ENCODE measurements at places on chromosomes 7 and 10.

DNA sequence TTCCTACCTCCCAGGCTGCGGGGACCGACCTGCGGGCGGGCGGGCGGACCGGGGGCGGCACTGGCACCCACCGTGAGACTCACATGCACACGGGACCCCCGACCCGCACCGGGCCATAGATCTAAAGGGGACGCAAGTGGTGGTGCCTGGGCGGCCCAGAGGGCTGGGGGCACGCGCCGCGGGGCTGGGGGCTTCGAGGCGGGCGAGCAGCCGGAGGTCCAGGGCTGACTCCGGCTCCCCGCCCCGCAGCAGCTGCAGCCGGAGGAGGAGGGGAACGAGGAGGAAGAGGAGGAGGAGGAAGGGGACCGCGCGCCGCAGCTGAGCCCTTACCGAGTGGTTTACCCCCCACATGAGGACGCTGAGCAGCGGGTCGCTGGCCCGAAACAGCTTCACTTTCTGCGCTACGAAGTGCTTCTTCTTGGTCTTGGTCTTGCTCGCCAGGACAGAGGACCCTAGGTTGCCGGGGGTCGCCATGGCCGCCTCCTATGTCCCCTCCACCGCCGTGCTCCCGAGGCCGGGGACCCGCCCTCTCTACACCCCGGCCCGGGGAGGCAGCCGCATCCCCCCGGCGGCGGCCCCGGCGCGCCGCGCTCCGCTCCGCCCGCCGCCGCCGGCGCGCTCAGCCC is 412 bp downstream of the PIP4K2A start:
- DNase-seq: no peak

- no peak for DNase-seq
Measured at GRCh38 chr7:1720326-1720725, 50.2 kb downstream of the ELFN1 start.

- no peak for DNase-seq
Measured at GRCh38 chr10:72356987-72357386, 2.3 kb upstream of the DNAJB12 start.

- DNase-seq: no peak
Measured at GRCh38 chr7:84251277-84251781, 56.7 kb upstream of the SEMA3A start.

- DNase-seq: no peak
Measured at GRCh38 chr7:289209-289755, 688 bp upstream of the FOXL3 start.

DNA sequence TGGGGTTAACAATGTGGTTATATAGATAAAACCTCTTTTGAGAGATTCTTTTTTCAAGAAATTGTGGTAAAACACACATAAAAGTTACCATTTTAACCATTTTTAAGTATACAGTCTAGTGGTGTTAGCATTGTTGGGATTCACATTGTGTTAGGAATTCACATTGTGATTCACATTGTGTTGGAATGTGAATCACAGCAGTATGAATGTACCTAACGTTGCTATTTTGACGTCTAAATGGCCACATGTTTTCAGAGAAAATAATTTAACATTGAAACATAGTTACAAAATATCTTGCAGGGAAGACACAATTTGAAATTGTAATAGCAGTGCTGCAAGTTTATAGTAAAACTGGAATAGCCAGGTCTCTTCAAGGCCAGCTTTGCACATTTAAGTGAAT is 129.0 kb downstream of the BICC1 start:
- DNase-seq: no peak

DNA sequence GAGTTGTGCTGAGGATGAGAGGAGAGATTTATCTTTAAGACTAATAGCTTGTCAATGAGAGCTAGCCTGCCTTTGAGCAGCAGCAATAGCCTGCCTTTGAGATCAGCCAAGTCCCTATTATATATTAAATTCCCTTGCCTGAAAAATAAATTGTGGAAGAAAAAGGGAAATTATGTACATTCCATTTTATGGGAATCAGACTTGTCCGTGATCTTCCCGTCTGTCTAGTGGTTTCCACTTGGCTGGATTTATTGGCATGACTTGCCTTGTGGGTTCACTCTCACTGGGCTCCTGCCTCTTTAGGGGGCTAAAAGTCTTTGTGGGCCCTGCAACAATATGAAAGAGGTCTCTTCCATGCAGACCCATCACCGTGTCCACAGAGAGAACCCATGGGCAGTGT is 171.7 kb upstream of the FRMD4A start:
- no peak for DNase-seq

DNA sequence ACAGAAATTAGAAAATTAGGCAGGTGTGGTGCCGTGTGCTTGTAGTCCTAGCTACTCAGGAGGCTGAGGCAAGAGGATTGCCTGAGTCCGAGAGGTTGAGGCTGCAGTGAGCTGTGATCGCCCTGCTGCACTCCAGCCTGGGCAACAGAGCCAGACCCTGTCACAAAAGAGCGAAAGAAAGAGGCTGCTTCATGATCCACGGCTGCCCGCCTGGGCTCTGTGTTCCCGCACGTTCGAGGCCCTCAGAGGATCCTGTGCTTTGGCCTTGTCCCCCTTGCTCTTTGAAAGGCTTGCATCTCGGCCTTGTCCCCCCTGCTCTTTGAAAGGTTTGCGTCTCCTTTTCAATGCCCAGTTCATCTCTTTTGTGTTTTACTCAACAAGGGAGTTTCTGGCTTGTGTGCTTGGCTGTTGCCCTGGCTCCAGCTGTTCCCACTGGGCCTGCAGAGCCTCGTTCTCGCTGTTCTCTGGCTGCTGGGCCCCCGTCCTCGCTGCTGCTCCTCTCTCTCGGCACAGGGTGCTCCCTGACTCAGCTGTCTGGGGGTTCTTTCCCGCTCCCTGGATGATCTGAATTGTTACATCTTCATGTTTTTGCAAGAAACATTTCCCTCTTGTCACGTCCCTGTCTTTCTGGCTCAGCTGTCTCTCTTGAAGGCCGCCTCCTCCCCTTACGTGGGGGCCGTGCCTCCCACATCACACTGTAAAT is 45.1 kb upstream of the INPP5A start:
- no peak for DNase-seq

DNA sequence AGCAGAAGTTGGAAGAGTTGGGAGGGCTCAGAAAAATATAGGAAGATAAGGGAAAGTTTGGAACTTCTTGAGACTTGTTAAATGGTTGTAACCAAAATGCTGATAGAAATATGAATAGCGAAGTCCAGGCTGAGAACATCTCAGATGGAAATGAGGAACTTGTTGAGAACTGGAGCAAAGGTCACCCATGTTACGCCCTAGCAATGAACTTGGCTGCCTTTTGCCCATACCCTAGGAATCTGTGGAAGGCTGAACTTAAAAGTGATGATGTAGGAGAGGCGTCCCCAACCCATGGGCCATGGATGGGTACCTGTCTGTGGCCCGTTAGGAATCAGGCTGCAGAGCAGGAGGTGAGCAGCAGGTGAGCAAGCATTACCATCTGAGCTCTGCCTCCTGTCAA is 347.8 kb downstream of the ARL4A start:
- DNase-seq: no peak

DNA sequence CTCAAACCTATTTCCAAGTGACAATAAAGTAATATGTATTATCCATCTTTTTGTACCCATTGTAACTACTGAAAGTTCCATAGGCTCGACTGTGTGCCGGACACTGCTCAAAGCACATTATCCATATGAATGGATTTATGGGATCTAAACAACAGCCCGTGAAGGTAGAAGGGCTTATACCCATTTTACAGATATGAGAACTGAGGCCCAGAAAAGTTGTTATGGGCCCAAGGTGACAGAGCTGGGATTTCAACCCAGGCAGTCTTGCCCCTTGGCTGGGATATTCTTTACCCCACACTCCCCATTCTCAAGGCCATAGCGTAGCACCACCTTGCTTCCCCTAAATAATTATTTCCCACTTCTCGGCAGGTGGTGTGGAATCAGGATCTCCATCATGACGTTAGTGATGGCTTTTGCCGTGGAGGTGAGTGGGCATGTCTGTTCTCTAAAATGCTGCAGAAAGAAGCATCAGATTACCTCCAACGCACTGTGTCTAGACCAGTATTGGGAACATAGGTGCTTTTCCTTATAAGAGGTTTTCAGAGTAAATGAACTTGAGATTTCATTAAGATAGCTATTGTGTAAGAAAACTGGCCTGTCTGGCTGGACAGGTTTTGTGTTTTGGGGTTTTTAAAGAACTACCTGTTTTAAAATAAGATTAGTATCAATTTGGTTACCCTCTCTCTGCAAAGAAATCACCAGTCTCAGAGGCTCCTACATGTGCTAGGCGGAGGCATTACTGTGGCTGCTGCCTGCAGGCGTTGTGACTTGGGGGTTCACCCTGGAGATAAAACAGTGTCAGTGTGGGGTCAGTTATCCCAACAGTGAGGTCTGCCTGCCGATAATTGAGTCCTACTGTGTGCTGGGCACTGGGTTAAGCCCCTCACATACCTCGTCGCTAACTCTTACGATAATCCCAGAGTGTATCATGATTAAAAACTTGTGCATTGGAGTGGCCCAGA is 85.1 kb upstream of the SDK1 start:
- no peak for DNase-seq

DNA sequence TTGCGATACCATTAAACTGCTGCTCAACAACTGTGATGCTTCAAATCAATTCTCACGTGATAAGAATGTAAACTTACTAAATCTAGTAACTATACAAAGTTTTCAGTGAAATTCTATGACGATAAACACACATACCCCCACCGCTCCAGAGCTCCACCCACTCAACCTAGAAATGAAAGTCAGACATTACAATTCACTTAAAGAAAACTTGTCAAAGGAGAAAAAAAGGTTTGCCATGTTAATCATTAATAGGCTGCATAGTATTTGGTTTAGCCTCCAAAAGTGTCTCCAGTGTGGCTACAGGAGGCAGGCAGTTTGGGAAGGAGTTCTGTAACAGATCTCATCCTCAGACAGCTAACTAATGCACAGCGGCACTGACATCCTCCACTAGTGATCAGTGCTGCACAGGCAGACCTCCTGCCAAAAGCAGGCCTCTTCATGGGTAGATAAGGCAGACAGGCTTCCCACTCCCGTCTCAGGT is 3.1 kb downstream of the HERPUD2 start:
- DNase-seq: no peak

DNA sequence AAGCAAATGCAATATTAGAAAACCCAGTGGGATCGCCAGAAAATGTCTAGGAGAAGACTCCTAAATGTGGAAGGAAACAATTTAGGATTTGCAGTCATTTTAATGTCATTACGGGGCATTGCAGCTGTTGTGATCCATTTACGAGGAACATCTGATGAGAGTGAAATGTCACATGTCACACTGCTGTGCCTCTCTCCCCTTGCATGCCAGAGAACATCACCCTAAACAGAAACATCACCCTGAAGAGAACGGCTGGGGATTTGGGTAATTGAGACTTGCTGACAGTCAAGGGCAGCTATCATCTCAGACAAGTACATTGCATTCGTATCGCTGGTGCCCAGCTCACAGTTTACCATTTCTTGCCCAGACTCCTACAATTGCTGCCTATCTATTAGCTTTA is 785.7 kb upstream of the POM121L12 start:
- DNase-seq: no peak

GRCh38 chr10:7218968-7219367 is 191.9 kb downstream of the SFMBT2 start:
- no peak for DNase-seq

GRCh38 chr7:7486362-7486761 is 49.3 kb downstream of the COL28A1 start:
- DNase-seq: no peak

DNA sequence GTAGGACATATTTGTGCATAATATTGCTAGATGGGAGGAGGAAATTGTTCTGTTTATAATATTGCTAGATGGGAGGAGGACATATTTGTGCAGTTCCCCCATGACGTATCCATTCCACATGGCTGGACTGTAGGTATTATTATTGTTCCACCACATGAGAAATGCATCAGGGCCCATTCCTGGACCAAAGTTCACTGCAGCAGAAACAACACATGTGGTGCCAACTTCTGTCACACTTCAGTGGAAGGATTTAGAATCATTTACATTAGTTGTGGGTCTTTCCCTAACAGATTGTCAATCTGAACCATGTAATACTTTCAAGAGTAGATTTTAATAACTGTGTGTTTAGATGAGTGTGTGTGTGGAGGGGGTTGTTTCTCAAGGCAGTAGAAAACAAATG is 32.7 kb upstream of the MACC1 start:
- no peak for DNase-seq

- no peak for DNase-seq
Measured at GRCh38 chr10:71126432-71126831, 85.9 kb upstream of the UNC5B start.

- DNase-seq: no peak
Measured at GRCh38 chr10:23217471-23217870, 25.4 kb downstream of the PTF1A start.

DNA sequence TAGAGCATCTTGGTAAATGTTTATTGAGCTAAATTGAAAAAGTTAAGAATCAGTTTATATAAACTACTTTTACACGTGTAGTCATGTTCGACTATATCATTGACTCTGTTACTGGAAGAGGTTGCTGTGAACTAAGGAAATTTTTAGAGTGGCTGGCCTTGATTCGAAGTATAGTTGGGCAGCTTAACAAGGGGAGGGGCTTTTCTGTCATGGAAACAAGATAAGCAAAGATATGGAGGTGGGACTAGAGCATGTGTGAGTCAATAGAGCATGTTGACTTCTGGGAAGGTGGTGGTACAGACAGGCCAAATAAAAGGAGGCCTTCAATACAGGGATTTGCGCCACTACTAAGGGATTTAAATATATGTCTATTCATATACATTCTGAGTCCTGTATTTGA is 7.6 kb downstream of the ATP5F1C start:
- no peak for DNase-seq

- DNase-seq: no peak
Measured at GRCh38 chr7:40870108-40870507, 735.3 kb downstream of the SUGCT start.

- DNase-seq: no peak
Measured at GRCh38 chr7:130989101-130989795, 255.2 kb upstream of the KLF14 start.

DNA sequence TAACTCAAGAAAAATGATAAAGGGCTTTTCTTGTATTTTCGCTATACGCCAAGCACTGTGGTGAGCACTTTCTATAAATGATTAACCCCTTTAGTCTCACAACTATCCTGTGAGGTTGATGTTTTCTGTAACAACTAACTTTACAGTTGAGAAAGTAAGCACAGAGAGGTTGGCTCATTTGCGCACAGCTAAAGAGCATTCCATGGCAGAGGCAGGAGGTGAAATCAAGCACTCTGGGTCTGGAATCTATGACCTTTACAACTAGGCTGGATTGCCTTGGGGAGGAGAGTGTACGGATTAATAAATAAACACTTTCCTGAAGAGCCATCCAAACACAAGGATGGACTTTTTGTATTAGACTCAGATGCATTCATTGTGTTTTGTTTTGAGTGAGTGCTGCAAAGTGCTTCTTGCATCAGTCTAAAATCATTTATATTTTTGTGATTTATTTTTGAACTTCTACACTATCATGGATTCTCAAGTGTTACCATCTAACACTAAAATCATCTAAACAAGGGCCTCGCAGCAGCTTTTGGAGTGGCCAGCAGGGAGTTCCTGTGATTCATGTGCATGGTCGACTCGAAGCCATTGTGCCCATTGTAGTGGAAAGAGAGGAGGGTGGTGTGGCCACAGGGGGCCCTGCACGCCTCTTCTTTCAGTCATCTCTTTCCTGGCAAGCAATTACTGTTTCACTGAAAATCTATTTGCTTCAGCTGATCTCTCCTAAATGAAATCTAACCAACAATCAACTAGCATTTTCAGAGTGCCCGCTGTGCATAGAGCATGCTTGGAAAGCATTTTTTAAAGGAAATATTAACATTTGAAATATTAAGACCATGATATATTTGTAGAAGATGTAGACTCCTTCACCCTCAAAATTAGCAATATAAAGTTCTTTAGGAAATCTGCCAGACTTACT is 633.4 kb upstream of the COBL start:
- no peak for DNase-seq

Measured in thoracic aorta (tissue), 2 donors.